ENCODE measurements at places on chromosomes 3 and 15.

GRCh38 chr3:71813704-71814103, 28.8 kb upstream of the PROK2 start:
- no peak for DNase-seq

DNA sequence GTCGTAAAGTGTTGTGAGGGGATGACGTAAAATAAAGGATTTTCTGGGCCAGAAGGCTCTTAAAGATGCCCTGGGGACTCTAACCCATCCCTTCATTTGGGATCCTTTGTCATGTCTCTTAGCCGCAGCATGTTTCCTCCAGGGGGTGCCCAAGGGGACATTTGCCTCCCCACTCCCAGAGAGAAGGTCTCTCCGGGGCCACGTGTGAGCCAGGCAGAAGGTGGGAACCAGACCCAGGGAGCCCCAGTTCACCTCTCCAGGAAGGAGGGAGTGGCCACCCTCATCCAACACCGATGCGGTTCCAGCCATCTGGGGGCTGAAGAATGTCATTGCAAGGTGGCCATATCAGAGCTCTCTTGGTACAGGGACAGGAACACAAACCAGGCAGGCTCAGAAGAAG, 25.2 kb downstream of the ST8SIA2 start:
- no peak for DNase-seq

DNA sequence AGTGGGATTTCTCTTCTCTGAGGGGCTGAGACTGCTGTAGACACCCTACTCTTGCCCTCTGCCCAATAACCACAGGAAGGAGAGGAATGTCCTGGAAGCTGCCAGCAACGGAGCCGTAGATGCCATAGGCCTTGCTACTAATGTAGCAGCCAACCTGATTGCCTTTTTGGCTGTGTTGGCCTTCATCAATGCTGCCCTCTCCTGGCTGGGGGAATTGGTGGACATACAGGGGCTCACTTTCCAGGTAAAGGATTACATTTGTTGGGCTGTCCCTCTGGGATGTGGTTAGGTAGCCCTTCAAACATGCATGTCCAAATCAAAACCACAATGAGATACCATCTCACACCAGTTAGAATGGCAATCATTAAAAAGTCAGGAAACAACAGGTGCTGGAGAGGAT, 16.1 kb downstream of the SLC28A2 start:
- no peak for DNase-seq

- no peak for DNase-seq
Observed at GRCh38 chr15:46174122-46174521, 539.3 kb downstream of the SQOR start.

- no peak for DNase-seq
Observed at GRCh38 chr3:195005251-195005620, 265.7 kb downstream of the XXYLT1 start.

GRCh38 chr15:40243126-40243810, 4.4 kb downstream of the PAK6 start:
- no peak for DNase-seq

DNA sequence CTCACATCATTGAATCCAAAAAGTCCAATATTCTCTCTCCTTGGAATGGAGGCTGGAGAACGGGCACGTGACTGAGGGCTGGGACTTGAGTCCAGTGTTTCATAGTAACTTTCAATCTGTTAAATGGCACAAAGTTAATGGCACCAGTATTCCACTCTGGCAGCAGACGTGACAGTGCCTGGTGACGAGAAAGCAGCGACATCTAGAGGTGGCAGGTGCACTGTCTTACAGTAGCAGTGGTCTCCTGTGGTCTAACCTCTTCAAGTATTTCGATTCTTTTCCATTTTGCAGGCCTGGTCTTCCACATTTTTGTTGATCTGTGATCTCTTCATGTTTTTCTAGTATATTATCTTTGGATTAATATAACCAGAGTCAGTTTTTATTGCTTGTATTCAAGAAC, 107.1 kb downstream of the OXSM start:
- DNase-seq, result no peak
